ENCODE measurements at places on chromosomes 2 and 18. TPM values are rescaled to one million over a fixed set of nuclear protein-coding genes. Genes with fewer than 3 reads are reported as not detected.

IFT172 gene
- total RNA-seq: 45.7 TPM

RNF149 gene
- 71.6 TPM for total RNA-seq

CNTNAP5 gene
- not detected for total RNA-seq

CAPN13 gene
- not detected for total RNA-seq

REG3A gene
- total RNA-seq: 4.1 TPM

APCDD1 gene
- 7.6 TPM for total RNA-seq

SLC5A7 gene
- 0.19 TPM for total RNA-seq

NMUR1 gene
- 2.1 TPM for total RNA-seq

CFAP53 gene
- 0.49 TPM for total RNA-seq

SCN7A gene
- 5.0 TPM for total RNA-seq

SLC9A2 gene
- total RNA-seq: not detected

RGPD3 gene
- 0.18 TPM for total RNA-seq

TSPYL6 gene
- 0.12 TPM for total RNA-seq

NYAP2 gene
- total RNA-seq: 2.0 TPM

POLR1B gene
- 9.4 TPM for total RNA-seq

All from aorta (tissue), 5 donors.